ENCODE measurements at places on chromosomes 7 and 10. TPM values are rescaled to one million over a fixed set of nuclear protein-coding genes. Genes with fewer than 3 reads are reported as not detected.

- DNase-seq: no peak
Observed at GRCh38 chr7:29053105-29053872, 93.0 kb downstream of the CPVL start.

DNA sequence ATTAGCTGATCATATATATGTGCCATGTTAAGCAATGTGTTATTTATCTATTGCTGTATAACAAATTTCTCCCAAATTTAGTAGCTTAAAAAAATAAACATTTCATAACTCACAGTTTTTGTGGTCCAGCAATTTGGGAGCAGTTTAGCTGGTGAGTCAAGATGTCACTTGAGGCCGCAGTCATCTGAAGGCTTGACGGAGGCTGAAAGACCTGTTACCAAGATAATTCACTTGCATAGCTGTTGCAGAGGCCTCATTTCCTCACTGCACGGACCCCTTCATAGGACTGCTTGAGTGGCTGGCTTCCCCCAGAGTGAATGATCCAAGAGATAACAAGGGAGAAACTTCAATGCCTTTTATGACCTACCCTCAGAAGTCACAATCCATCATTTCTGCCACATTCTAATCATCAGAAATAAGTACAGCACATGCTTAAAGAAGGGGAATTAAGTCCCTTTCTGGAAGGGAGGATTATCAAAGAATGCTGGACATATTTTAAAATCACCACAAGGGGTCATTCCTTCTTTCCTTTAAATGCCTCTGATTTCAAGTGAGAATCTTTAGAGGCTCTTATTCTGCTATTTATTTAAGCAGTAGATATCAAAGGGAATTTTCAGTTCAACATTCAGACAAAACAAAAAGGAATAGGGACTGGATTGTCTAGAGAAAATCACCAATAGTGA, 10.5 kb upstream of the SRPK2 start:
- no peak for DNase-seq

- no peak for DNase-seq
Observed at GRCh38 chr10:124007102-124007772, 86.2 kb downstream of the CHST15 start.

- DNase-seq: no peak
Observed at GRCh38 chr10:34151931-34152330, 663.2 kb downstream of the PARD3 start.

The ENKUR gene
- total RNA-seq: not detected

All from esophagus squamous epithelium (tissue), 5 donors.